ENCODE measurements at places on chromosomes 2 and 18.

- no peak for DNase-seq
These were observed 293.8 kb downstream of the CNTNAP5 start for GRCh38 chr2:124318913-124319312.

- no peak for DNase-seq
These were observed 162.3 kb downstream of the TGIF1 start for GRCh38 chr18:3612315-3612714.

DNA sequence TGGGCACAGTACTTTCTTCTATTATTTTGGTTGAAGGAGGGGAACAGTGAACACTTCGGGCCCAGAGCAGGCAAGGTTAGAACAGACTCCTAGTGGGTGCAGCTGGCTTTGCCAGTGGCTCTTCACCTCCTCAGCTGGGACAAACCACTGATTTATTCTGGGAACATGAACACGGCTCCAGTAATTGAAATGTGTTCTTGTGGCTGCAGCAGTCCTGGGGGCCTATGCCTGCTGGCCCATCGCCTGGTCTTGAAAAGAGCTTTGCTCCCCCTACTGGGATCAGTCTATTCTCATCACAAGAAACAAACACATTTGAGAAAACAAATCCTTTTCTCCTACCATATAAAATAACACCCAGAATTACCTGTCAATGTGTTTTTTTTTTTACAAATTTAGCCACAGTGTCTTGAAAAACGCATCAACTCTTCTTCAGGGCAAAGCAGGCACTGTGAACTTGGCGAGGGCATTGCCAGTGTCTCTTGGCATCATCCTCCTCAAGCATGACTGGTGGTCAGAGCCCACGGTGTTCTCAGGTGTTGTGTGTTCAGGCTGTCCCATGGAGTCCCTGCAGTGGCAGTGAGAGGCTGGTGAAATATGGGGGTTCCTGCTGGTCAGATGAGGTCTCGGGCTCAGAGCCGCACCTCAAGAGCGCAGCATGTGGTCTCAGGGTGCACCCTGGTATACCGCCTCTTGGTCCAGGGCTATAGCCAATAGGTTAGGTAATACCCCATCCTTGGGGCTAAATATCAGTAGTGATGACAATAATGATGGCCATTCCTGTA lies 51.3 kb downstream of the RNF144A start:
- DNase-seq: no peak

DNA sequence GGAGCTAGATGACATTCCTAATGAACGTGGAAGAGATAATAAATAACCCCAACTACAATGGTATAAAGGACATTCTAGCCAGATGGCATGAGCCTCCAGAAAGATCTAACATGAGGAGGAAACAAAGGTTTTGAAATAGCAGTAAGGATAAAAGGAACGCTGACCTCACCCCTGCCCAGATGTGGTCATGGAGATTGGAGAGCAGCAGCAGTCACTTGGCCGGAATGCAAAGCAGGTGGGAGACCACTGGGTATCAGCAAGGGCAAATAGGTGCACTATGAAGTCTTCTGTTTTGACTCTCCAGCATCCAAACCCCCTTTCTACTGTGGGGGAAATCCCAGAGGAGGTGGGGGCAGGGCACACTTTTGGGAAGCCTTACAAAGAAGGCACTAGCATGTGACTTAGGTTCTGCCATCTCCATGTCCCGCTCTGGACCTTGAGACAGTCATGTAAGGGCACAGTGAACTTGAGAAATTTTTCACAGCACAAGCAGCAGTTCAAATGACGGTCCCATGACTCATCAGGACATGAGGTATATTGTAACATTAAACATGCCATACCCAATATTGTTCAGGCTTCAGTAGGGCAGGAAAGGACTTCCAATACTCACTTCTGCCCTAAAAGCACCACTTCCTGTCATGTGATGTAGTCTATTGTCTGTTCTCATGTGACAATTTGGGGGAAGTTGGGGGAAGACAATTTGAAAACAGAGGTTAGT lies 55.2 kb downstream of the METTL4 start:
- DNase-seq: no peak

DNA sequence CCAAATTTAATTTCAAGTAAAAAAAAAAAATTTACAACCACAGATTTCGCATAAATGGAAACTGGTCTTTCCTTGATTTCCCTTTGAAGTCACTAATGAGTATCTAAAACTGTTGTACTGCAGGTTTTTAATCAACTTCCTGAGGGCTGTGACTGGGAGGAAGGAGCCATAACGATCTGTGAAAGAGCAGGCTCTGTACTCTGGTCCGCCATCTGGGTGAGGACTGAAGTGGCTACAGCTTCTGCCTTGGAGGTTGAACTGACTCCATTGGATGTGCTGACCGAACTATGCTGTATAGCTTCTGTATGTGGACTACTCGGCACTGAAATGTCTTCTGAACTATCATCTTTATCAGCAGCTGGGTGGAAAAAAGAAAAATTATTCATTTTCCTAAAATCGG lies 69.3 kb upstream of the CHN1 start:
- DNase-seq: no peak

GRCh38 chr2:67169417-67170140 lies 227.6 kb upstream of the ETAA1 start:
- DNase-seq: no peak

DNA sequence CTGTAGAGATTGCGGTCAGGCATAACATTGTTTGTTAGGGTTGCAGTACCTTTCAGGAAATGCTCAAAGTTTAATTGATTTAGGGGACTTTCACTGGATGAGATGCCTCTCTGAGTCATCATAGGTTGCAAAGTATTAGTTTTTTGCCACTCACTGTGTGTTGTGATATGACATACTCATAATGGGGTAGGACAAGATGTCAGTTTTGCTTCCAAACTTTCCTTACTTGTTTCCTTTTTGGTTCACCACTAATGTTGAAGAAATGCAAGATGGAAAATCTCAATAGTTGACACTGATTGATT lies 35.0 kb upstream of the PTH2R start:
- no peak for DNase-seq

DNA sequence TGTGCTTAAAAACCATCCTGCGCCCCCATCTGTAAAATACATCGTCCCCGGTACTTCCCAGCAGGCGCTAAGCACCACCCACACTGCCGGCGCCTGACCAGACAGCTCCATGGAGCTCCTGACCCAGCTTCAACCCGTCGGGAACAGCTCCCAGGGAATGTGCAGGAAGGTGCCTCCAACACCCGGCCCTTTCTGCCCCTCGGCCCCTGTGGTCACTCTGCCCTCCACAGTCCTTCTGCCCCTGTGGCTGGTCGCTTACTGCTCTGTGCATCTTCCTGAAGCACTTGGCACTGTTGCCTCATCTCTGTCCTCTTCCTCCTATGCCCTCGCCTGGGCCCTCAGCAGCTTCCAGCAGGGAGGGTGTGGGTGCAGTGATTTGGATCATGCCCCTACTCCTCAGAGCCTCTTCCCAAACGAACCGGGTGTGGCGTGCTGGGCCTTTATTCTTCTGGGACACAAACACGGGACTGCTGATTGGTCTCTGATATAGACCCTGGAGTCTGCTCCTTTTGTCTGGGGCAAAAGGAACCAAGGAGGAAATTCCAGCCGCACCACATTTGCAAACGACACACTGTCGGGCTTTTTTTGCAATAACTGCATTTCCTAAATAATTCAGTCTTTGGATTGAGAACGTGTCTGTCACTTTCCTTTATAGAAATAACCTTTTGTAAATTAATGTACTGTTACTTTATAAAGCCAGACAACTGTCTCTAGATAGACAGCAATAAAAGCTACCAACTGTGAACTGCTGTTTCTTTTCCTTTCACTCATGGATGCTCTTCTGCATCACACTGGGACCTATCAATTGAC lies 65.9 kb downstream of the ADI1 start:
- no peak for DNase-seq

- no peak for DNase-seq
These were observed 40.6 kb upstream of the RFX8 start for GRCh38 chr2:101515477-101515876.

GRCh38 chr2:129112181-129112580 lies 793.5 kb upstream of the HS6ST1 start:
- DNase-seq: no peak

DNA sequence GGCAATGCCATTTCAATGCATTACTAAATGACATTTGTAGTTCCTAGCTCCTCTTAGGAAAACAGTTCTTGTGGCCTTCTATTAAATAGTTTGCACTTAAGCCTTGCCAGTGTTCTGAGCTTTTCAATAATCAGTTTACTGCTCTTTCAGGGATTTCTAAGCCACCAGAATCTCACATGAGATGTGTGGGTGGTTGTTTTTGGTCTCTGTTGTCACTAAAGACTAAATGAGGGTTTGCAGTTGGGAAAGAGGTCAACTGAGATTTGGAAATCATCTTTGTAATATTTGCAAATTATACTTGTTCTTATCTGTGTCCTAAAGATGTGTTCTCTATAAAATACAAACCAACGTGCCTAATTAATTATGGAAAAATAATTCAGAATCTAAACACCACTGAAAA lies 45.3 kb downstream of the HADHB start:
- DNase-seq: no peak

- no peak for DNase-seq
These were observed 32.4 kb downstream of the HS1BP3 start for GRCh38 chr2:20618468-20618885.

GRCh38 chr2:225536036-225536435 lies 136.5 kb downstream of the NYAP2 start:
- DNase-seq: no peak

DNA sequence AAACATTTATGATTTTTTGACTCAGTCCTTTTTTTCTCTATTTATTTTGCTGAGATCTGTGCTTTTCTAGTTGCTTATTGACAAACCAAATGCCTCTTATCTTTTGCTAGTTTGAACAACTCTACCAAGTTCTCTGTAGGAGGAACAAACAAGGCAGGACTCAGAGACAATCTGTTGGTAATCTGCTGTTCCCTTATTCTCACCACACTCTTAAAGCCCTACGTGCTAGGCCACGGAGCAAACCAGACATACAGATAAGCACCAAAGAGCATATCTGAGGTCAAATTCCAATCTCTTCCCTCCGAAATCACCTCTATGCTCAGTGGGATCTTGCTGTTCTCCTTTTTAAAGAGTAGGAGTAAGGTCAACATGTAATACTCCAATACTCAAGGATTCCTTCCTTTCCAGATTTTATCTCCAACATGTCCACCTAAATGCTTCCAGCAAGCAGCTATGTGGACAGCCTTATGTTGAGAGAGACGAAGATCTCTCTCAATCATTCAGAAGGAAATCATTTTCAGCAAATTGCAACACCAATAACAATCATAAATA lies 18.4 kb downstream of the FN1 start:
- no peak for DNase-seq

DNA sequence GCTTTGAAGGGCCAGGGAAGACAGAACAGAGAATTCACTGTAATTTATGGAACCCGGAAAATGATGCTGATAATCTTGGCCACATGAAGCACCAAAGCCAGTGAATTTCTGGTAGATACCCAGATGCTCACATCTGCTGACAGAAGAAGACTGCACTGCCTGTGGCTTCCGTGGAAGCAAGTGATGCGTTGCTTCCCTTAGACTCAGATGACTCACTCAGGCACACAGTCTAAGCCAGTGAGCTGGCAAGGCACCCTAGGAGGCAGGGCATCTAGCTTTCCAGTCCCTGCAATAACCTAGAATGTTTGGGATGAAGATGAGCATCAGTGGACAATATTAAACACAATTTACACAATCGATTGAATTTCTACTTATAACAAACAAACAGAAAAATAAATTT lies 284.7 kb downstream of the CMPK2 start:
- DNase-seq: no peak

DNA sequence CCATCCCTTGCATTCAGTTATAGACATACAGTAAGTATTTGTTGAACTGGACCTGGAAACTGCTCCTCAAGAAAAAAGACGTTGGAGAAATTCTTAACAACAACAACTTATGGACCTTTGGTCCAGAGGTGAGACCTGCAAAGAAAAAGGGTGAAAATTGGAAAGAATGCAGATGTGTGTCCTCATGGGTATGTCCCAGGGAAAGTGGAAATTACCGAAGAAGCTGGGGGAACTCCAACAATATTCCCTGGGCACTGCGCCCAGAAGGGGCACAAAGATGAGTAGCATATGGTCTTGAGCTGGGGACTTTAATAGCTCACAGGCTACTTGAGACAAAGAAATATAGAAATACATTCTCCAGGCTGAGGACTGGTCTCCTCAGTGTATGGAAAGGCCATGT lies 35.5 kb upstream of the YWHAQ start:
- DNase-seq: no peak

GRCh38 chr2:120541553-120541932 lies 194.1 kb upstream of the GLI2 start:
- no peak for DNase-seq

- DNase-seq: no peak
These were observed 16.1 kb downstream of the NCK2 start for GRCh38 chr2:105760639-105761337.

DNA sequence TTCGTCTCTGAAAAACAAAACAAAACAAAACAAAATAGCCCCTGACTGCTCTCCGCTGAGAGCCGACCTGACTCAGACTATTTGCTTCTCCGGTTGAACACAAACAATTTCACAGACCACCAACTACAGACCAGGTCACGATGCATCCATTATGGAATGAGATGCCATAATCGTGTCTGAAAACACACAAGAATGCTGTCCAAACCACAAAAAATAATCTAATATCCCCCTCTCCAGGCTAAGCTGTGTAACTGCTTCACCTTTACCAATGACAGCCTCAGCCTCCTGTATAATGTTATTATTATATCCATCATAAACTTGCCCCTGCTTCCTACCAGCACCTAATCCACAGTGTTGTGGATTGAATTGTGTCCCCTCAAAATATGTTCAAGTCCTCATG lies 114.7 kb downstream of the DNAH6 start:
- DNase-seq: peak; percentile 0

- DNase-seq: no peak
These were observed 40.4 kb downstream of the PLEKHM3 start for GRCh38 chr2:207984765-207985480.

GRCh38 chr2:85719609-85720240 lies 25.6 kb downstream of the GNLY start:
- DNase-seq: no peak

DNA sequence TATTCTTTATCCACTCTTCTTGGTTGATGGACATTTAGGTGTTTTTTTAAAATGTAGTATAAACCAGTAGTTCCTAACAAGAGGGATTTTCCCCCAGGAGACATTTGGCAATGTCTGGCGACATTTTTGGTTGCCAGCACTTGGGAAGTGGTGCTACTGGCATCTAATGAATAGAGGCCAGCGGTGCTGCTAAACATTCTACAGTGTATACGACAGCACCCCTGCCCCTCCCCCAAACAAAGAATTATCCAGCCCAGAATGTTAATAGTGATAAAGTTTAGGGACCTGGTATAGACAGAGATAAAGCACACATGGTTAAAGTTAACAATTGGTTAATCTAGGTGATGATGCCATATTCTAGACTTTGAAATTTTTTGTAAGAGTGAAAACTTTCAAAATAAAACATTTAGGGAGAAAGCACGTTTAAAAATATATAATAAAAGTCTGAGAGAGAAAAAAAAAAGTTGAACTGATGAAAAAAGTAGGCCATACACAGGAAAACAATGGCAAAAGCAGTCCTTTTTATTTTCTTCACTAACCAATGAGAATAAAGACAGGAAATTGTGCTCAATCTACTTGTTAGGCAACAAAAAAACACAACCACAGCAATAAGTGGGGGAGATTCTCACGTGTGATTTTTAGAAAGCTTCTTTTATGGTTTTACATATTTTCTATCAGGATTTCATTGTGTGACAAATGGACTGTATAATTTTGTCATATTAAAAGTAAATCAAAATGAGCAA lies 14.8 kb downstream of the FBXO48 start:
- DNase-seq: no peak

- no peak for DNase-seq
These were observed 274.2 kb upstream of the LRATD1 start for GRCh38 chr2:14358339-14358738.

- no peak for DNase-seq
These were observed 101.0 kb upstream of the ZNF236 start for GRCh38 chr18:76721207-76721996.

Measured in NCI-H146 (cell line).